ENCODE measurements at places on chromosomes 1 and 21.

DNA sequence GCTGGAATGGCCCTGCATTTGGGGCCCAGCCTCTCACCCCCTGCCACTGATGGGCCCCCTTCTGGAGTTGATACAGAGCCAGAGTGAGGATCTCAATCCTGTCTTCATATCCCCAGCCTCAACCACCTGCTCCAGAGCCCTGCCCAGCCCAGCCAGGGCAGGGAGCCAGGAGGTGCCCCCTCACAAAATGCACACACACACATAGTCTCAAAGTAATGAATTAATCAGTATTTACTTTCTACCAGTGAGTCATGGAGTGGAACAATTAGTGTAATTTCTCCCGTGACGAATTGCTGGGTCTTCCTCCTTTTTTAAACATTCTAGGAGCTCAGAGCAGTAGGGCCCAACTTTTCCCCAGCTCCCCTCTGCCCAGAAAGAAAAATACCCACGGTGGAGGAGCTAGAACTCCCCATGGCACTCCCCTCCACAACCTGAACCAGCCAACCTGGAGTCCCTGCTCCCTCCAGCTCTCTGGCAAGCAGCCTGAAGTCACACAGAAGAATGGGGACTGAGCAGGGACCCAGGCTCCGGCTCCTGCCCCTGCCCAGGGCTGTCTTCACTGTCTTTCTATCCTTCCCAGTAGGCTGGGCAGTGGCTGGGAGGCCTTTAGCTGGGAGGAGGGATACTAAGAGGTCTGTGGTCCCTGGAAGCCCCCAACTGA is 29.3 kb downstream of the SDC3 start:
- peak; percentile 25 for DNase-seq

GRCh38 chr1:21904454-21904703 is 32.7 kb downstream of the HSPG2 start:
- DNase-seq: no peak

DNA sequence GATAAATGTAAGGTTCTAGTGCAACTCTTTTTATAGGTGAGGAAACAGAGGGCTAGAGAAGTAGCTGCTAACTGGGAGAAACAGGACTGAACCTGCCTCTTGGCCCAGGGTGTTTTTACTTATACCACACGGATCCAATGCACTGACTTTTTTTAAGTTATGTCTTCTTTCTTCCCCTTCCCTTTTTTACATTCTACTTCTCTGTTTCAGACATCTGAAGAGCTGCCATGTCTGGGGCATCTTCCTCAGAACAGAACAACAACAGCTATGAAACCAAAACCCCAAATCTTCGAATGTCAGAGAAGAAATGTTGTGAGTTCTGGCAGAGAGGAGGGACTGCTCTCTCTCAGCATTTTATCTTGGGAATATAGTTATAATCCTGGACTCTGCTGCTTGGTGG is 1.4 kb downstream of the PFKFB2 start:
- DNase-seq: no peak

DNA sequence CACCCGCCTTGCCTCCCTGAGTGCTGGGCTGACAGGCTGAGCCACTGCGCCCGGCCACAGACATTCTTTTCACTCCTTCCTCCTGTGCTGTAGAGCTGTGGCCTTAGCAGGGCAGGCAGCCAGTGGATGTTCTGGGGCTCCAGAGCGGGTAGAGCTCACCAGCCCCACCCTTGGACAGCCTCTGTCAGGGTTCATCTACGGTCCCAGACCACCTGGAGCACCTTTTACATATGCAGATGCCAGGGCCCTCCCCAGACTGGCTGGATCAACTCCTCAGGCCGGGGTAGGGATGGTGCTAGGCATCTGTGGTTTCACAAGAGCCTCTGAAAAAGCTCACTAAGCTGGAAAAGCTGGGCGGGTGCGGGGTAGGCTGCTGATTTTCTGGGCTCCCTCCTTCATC is 4.6 kb downstream of the ATP13A2 start:
- no peak for DNase-seq

GRCh38 chr1:93679546-93679945 is 2.1 kb downstream of the BCAR3 start:
- no peak for DNase-seq

DNA sequence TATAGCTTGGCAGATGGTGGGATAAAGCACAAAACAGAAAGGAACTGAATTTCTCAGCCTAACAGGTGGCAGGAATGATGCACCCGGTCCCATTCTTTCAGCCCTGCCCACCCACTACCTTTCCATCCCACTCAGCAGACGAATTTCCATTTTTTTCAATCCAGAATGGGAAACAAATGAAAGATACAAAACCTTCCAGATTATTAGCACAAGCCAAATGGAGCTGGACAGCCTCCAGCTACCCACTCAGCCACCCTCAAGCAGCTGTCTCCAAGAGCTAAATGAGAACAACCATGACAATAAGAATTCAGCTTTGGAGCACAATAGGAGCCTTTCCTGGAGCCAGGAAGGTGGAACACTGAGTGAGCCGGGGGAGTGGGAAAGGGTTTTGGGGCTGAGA is 96.3 kb upstream of the ST6GALNAC5 start:
- peak; percentile 69 for DNase-seq

DNA sequence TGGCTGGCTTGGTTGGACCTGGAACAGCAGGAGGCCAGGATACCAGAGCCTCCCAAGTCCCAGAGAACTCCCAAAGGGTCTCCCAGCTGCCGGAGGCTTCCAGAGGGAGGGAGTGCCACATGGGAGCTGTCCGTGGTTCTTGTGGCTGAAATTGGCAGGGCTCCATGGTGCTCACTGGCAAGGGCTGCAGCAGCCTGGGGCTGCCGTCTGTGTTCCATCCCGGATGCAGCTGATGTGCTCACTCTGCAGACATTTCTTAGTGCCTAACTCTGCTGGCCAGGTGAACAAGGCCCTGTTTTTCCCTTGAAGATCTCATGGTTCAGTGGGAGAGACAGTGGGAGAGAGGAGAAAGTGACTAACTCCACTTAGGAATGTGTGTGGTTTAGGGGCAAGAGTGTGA is 261.1 kb downstream of the CAMTA1 start:
- DNase-seq: no peak

- DNase-seq: no peak
Measured at GRCh38 chr1:228101614-228101993, 1.5 kb downstream of the C1orf35 start.

- DNase-seq: peak; percentile 97
Measured at GRCh38 chr1:44275991-44276405, 62.7 kb downstream of the DMAP1 start.

All from DMS153 (cell line).